ENCODE measurements at places on chromosomes 4 and X. TPM values are rescaled to one million over a fixed set of nuclear protein-coding genes. Genes with fewer than 3 reads are reported as not detected.

The LRCH2 gene
- under 0.01 TPM for total RNA-seq

The MAGEA2 gene
- total RNA-seq: not detected

The NSUN7 gene
- total RNA-seq: 0.65 TPM

The F11 gene
- not detected for total RNA-seq

The UXT gene
- total RNA-seq: 111 TPM

The DCAF12L2 gene
- not detected for total RNA-seq

The P2RY8 gene
- total RNA-seq: not detected

The ARL9 gene
- 0.22 TPM for total RNA-seq

The UBL4A gene
- 48.7 TPM for total RNA-seq

The GRIPAP1 gene
- 13.3 TPM for total RNA-seq

The ZCCHC12 gene
- under 0.01 TPM for total RNA-seq

The SHROOM3 gene
- 11.4 TPM for total RNA-seq

Measured in placental epithelial cell (primary cell).